ENCODE measurements at places on chromosomes 7 and 10.

- DNase-seq: no peak
Measured at GRCh38 chr7:8833355-8833754, 399.9 kb downstream of the NXPH1 start.

GRCh38 chr10:14309593-14309992 lies 21.1 kb downstream of the FRMD4A start:
- DNase-seq: no peak

- DNase-seq: no peak
Measured at GRCh38 chr7:14836006-14836405, 66.5 kb downstream of the DGKB start.

GRCh38 chr7:40969641-40970040 lies 733.2 kb downstream of the INHBA start:
- DNase-seq: no peak

DNA sequence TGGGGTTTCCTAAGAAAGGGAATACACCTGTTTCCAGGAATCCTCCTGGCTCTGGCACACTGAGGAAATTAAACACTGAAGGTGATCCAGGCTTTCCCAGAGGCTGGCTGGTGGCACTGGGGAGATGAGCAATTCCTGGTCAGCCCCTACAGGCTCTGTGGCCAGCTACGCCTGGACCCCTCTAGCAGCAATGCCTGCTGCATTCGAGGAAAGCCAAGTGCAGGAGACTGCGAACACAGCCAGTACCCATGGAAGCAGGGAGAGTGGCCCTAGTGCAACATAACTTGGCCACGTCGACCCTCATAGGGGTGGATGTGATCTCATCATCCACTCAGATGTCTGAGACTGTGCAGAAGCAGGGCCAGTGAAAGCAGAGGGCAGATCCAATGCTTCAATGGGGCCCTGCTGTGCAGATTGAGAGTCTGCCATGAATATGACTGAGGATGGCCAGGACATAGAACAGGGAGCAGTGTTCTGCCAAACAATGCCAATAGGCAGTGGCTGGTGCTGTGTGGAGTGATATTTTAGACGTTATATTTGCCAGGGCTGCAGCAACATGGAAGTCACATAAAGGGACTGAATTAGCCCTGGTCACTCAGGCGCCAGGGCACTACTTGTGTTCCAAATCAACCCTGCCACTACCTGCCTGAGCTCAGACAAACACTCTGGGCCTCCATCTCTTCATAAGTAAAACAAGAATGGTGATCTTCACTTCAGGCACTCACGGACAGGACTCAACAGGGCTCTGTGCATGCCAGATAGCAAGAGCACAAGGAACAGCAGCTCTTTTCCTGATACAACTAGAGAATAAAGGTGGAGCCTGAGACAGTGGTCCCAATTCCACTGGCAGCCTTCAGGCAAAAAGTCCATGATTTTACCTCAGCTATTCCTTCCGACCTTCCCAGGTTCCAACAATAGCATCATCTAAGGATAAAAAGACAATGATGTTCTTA lies 2.4 kb downstream of the ZNF488 start:
- DNase-seq: no peak

DNA sequence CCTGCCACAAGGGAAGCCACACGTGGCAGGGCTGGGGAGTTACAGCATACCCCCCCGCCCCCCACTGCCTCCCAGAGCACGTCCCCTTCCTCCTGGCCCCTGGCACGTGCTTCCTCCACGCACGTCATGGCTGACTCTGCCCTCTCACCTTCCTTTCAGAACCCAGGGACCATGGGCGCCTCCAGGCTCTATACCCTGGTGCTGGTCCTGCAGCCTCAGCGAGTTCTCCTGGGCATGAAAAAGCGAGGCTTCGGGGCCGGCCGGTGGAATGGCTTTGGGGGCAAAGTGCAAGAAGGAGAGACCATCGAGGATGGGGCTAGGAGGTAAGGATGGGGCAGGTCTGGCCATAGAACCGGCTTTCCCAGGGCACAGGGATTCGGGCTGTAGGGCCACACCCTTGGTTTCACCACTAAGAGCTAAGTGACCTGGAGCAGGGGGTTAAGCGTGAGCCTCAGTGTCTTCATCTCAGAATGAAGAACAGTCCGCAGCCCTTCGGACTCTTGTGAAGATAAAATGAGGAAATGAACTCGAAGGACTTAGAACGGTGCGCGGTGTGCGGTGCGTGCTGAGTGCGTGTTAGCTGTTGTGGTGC lies 2.5 kb downstream of the NUDT1 start:
- DNase-seq: no peak

DNA sequence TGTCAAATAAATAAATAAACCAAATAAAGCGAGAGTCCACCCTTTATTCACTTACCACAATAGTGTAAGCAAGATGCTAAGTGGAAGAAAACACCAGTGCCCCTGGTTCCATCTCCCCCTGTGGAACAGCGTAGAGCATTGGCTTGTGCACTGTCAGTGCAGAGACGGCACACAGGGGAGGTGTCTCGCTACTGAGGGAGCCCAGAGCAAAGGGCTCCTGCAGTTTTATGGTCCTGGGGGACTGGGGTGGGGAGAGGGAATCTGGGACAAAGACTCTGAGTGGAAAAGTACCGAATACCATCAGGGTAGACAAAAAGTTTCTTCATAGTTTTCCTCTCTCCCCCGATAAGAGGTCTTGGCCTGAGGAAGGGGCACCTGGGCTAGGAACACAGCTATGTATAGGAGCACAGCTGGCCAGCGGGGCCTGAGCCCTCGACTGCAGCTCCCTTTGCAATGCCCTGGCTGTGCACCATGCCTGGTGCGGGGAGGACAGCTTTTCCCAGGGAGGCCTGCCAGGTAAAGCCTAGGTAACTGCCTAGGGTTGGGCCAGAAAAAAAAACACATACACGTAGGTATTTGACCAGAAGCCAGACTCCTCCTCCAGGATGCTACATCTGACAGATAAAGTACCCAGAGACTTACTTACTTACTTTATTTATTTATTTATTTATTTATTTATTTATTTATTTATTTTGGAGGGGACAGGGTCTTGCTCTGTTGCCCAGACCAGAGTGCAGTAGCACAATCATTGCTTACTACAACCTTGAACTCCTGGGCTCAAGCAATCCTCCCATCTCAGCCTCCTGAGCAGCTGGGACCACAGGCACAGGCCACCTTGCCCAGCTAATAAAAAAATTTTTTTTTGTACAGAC lies 88.8 kb upstream of the KIF5B start:
- DNase-seq: no peak

- no peak for DNase-seq
Measured at GRCh38 chr10:133467286-133467911, 13.7 kb downstream of the SCART1 start.

DNA sequence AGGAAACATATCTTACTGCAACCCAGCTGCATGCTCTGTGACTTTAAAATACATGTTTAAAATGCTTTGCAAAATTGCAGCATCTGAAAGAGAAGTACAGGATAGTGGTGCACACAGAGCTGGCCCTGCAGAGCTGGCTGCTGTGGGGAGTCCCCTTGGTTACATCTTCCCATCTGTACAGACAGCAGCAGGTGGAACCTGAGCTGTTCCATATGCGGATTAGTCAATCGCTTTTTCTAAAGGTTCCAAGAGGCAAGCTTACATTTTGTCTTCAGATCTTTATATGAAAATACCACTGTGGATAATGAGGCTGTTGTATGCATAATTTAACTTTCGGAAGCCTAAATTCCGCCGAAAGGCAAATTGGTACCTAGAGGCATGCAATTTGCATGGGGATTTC lies 444.1 kb downstream of the NRG3 start:
- DNase-seq: no peak

DNA sequence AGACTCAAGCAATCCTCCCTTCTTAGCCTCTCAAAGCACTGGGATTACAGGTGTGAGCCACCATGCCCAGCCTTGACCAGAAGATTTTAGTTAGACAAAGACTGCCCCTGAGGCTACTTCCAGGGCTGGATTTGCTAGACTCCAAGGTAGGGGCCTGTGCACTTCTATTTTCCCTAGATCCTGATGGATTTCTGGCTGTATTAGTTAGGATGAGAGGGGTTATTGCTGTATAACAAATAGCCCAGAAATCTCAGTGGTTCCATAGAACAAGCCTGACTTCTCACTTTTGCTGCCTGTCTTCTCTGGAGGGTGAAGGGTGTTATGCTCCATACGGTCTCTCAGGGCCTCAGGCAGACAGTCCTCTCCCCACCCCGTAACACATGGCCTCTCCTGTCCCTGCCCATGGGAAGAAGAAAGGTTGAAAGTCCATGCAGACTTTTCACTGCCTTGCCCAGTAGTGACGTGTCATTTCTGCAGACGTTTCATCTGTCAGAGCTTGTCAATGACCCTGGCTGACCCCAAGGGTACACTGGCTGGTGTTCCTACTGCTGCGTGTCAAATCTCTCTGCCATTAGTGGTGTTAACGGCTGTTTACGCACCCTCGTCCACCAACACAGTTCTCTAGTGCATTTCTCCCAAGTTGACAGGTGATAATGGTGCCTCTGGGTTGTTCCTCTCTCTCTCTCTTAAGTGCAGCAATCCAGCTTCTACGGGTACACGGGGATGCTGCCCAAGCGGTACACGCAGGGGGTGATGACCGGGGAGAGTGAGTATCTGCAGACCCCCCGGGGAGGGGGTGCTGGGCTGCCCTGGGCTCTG lies 11.6 kb downstream of the SLC29A4 start:
- no peak for DNase-seq

DNA sequence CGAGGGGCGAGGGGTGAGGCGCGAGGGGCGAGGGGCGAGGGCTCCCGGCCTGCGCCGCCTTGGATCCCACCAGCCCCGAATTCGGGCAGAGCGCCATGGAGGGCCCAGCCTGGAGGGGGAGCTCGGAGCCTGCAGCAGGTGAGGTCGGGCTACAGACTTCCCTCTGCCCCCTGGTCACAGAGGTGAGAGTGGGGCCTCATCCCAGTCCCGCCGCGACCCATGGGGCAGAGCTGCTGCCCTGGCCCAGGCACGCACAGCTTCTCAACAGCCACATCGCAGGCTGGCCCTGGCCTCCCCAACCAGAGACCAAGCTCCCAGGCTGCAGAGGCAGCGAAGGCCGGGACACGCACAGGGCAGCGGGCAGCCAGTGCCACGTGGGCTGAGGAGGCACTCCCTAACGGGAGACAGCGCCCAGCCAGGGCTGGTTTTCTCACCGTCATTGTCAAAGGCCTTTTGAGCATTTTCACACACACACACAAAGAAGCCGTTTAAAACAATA lies 191.8 kb downstream of the PTPRN2 start:
- no peak for DNase-seq

DNA sequence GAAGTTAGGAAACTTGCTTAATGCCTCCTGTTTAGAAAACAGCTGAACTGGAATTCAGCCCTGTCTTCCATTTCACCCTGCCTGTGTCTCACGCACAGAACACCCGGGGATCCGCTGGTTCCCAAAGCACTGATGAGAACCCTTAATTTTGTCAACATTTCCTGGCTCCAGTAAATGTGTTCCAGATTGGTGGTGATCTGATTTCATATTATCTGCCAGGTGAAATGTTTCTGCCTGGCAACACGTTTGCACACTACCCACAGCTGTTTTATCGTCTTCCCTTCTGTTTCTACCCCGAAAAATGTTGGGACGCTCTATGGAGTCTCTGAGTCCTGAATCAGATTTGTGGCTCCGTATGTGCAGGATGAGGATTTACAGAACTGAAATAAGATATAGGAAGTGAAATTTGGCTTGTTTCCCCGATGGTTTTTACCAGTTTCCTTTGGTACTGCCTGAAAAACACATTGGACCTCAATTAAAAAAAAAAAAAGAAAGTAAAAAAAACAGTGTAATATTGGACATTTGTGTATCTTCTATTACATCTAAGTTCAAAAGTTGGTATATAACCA lies 29.0 kb downstream of the MRC1 start:
- DNase-seq: no peak

DNA sequence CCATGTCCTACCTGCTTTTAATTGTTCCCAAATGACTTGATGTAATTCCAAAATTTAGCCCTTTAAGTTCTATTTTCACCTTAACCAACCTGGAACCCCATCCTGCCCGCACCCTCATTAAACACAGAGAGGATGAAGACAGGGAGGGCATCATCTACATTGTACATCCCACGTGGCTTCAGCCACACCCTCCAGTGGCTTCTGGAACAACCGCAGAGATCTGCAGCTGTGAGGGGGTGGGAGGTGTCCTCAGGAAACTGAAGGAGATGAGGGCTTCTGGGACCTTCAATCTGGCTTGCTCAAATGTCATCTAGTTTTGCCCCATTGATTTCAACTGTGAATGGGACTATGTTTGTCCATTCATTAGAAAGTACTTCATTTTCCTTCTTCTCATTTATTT lies 39.0 kb downstream of the AKR1B1 start:
- no peak for DNase-seq

GRCh38 chr10:43265799-43266721 lies 805 bp downstream of the RASGEF1A start:
- no peak for DNase-seq

GRCh38 chr10:11397077-11397965 lies 214.1 kb downstream of the USP6NL start:
- DNase-seq: no peak

- no peak for DNase-seq
Measured at GRCh38 chr10:6200734-6201515, 1.8 kb upstream of the PFKFB3 start.

DNA sequence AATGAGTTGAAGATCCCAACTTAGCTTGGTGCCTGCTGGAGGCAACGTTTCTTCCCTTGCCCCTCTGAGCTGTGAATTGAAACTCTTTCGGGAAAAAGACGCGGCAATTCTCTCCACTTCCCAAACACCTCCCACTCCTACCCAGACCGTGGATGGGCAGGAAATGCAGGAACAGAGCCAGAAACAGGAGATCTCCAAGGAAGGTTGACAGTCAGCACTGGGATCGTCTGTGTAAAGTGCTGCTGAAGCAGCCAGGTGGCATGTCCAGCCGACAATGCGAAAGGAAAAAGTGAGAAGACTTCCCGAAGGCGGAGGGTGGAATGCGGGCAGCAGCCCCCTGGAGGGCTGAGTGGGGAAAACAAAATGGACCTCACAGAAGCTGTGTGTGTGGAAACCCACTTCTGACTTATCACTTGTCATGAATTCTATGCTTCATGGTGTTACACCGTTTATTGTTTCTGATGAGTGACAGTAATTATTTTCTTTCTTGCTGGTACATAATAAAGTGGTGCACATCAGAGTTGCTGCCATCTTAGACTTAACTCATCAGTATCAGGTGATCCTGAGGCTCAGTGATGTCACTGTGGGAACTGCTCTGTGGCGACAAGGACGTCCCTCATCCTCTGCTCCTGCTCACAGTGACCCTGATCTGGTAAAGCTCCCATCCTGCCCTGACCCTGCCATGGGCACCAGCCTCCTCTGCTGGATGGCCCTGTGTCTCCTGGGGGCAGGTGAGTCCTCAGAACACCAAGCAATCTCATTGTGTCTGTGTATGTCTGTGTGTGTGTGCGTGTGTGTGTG lies 220.5 kb upstream of the PRSS1 start:
- DNase-seq: no peak

DNA sequence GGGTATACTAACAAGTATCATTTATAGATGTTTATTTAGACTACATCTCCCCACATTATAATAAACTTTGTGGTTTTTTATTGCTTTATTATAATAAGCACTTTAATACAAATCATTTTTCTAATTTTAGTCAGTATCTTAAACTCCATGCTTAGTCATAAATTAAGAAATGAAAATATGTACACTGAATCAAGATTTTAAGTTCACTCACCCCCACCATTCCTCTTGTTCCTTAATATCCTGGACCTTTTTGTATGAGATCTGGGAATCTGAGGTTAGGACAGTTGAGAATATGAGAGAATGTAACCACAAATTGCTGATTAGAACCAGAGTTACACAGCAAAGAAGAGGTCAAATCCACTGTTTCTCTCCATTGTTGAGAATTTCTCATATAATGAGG lies 93.6 kb upstream of the WNT16 start:
- no peak for DNase-seq

GRCh38 chr7:151452680-151453325 lies 12.9 kb upstream of the CRYGN start:
- no peak for DNase-seq

All from GF-D8 (cell line).